ENCODE measurements at places on chromosomes 16 and 17. TPM values are rescaled to one million over a fixed set of nuclear protein-coding genes. Genes with fewer than 3 reads are reported as not detected.

CCL5 gene
- 7.1 TPM for total RNA-seq

ZCCHC14 gene
- total RNA-seq, result 33.0 TPM

KRT25 gene
- total RNA-seq, result not detected

CRYBA1 gene
- total RNA-seq, result not detected

ABCC12 gene
- not detected for total RNA-seq

GRCh38 chr16:48499923-48500381 is 110.0 kb downstream of the N4BP1 start:
- no peak for DNase-seq

All from thoracic aorta (tissue), 2 donors.